Midbrain (tissue), 1 donor: ENCODE measurements at places on chromosomes 13 and 19.

GRCh38 chr13:59458908-59459579 lies 704.7 kb downstream of the DIAPH3 start:
- peak; percentile 4 for DNase-seq

GRCh38 chr19:54152878-54153524 lies 6.5 kb downstream of the LENG1 start:
- DNase-seq = no peak

GRCh38 chr13:95098916-95099315 lies 202.3 kb downstream of the ABCC4 start:
- DNase-seq = no peak

DNA sequence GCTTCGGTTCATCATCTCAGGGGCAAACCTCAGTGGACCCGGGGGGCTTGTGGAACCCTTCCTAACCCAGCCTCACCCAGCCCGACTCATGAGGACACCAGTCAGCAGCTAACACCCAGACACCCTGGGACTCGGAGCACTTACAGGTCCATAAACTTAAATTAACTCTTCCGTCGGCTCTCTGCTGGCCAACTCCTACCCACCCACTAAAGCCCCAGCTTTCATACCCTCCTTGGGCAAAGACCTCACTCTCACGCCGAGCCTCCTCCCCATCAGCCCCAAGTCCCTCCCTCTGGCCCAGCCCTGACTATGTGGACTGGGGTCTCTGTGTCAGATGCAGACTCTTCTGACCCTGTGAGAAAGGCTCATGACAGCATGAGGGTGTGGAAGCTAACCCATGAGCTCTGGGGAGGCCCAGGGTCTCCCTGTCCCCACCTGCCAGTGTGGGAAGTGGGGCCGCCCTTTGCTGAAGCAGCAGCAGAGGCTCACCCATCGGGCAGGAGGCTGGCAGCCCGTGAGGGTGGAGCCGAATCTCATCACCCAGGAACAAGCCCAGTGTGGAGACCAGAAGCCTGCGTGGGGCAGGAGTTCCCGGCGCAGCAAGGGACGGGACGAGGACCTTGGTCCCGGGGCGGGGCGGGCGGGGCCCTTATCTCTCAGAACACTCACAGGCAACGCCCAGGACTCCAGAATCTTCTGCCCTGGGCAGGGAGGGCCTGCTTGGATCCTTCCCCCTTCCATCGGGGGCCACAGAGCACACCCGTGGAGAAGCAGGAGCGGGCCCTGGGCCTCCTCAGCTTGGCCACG lies 19.8 kb downstream of the TCF3 start:
- DNase-seq = no peak

DNA sequence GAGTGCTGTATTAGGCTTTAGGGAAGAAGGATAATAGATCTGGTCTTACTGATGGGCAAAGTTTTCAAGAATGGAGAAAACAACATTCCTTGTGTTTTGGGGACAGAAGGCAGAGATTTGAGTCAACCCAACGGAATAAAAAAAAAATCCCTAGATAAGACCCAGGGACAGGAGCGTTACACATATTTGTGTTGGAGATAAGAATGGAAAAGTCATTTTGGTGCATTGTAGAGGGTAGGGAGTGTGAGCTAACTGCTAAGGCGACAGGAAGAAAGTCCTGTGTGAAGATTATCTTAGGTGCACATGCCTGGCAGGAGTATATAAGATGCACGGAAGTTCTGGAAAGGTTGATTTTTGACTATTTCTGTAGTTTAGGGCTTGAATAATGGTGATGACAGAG lies 450.3 kb upstream of the ARGLU1 start:
- DNase-seq = no peak

GRCh38 chr13:20441879-20442278 lies 83.8 kb downstream of the CRYL1 start:
- DNase-seq = peak; percentile 34

DNA sequence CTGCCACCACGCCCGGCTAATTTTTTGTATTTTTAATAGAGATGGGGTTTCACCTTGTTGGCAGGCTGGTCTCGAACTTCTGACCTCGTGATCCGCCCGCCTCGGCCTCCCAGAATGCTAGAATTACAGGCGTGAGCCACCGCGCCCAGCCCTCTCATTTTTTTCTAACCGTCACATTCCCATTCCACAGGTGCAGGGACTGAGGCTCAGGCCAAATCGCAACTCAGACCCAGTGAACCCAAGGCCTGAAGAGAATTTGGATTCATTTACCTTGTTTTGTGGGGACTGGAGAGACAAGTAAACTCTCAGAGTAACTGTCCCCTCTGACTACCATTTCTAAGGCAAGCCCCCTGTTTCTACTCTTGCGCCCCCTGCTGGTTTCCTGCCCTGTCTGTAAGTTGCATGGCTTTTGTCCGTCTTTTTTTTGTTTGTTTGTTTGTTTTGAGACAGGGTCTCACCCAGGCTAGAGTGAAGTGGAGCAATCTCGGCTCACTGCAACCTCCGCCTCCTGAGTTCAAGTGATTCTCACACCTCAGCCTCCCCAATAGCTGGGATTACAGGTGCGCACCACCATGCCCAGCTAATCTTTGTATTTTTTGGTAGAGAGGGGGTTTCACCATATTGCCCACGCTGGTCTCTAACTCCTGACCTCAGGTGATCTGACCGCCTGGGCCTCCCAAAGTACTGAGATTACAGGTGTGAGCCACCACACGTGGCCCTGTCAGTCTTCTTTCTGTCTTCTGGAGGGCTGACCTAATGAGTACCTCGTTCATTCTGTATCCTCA lies 2.3 kb upstream of the STRN4 start:
- DNase-seq = no peak

- no peak for DNase-seq
These were observed 90.2 kb upstream of the CSNK1A1L start for GRCh38 chr13:37195621-37196020.

DNA sequence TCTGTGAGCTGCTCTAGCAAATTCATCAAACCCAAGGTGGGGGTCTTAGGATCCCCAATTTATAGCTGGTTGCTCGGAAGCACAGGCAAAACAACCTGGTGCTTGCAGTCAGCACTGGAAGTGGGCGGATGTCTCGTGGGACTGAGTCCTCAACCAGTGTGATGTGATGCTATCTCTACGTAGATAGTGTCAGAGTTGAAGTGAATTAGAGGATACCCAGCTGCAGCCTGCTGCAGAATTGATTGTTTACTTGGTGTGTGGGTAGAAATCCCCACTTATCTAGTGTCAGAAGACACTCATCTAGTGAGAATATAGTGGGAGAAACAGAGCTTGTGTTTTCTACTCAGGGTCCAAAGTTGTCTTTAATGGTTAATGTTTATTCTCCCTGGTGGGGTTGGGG lies 63.3 kb downstream of the CBY2 start:
- no peak for DNase-seq

GRCh38 chr19:2805261-2805900 lies 14.3 kb upstream of the ZNF554 start:
- DNase-seq = no peak

- DNase-seq = no peak
These were observed 15.3 kb upstream of the ARHGEF18 start for GRCh38 chr19:7333198-7334118.

DNA sequence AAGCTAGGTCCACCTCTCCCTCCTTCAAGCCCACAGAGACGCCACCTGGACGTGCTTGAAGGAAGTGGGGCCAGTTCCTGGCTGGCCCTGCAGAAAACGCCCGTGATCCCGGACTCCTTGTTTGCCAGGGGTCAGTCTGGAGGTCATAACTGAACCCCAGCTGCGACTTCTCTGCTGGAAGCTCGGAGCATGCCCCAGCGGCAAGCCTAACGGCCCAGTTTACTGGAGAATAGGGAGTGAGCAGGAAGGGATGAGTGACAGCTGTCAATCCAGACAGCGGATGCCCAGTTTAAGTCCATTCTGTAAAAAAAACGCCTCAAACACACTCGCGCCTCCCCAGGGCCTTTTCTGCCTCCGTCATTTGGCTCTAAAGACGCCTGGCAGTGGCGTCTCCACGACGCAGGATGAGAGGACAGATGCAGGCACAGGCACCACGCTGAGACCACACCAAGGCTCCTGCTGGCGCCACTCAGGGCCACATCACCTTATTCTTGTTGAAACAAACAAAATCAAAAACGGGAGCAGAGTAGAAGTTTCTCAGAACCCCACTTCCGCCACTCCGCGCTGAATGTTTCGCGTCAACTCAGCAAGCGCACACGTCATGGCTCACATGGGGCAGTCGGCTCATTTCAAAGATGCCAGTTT lies 57.6 kb downstream of the RASA3 start:
- no peak for DNase-seq

DNA sequence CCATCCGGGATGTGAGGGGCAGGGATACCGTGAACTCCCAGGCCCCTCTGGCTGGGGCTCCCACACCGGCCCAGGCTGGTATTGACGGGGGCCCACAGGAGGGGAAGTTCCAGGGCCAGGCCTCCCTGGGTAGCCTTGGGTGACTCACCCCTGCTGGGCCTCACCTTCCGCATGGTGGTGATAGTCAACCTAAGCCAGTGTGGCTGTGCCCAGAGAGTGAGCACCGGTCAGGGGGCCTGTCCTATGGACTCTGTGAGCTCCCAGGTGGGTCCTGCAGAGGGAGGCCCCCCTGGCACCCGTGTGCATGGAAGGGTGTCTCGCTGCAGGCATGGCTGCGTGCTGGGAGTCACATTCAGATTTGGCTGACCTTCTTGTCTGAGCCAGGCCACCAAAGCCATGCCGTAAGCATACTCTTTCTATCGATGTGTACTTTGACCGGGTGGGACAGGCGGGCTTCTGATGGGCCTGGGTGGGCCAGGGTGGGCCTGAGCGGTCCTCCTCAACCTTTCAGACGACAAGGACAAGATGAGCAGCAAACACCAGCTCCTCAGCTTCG lies 27.6 kb downstream of the DHX34 start:
- no peak for DNase-seq

GRCh38 chr19:16445238-16446107 lies 26.3 kb downstream of the EPS15L1 start:
- DNase-seq = no peak

DNA sequence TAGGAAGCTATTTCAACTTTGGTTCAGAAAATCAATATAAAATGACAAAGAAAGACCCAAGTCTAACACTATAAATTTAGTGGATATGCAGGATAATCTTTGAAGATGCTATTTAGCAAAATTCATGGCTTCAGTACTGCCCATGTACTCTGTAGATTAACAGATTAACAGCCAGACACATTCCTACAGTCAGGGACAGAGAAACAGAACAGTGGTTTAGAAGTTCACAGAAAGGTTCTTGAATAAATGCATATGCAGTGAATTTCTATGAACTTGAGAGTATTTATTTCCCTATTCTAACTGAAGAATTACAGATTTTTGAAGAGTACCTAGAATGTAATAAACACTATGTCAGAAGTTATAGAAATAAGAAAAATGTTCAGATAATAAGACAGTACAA lies 222.8 kb downstream of the KLF12 start:
- no peak for DNase-seq

DNA sequence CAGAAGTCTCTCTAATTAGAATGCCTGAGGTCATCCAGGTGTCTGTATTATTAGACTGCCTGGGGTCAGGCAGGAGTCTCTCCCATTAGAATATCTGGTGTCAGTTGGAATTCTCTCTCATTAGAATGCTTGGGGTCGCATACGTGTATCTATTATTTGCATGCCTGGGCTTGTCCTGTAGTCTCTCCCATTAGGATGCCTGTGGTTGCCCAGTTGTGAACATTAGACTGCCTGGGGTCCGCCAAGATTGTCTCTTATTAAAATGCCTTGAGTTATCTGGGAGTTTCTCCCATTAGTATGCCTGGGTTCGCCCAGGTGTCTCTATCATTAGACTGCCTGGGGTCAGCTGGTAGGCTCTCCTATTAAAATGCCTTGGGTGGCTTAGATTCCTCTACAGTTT lies 1494.7 kb downstream of the UQCRFS1 start:
- no peak for DNase-seq

- DNase-seq = no peak
These were observed 44.9 kb upstream of the NBEA start for GRCh38 chr13:34897220-34897619.

DNA sequence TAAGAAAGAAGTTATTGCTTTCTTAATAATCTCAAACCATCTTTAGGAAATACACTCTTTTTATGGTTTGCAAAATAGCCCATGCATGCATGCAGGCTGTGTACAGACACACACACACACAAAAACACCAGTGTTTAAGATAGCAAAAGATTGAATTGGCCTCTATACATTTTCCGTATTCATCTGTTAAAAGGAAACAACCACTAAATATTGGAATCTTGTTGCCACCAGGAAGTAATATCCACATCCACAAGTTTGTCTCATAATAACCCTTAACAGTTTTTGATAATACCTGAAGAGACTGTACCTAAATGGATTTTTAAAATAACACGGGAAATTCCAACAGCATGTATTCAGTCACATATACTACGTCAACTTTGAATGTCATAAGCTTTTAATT lies 7.3 kb upstream of the MAB21L1 start:
- no peak for DNase-seq

DNA sequence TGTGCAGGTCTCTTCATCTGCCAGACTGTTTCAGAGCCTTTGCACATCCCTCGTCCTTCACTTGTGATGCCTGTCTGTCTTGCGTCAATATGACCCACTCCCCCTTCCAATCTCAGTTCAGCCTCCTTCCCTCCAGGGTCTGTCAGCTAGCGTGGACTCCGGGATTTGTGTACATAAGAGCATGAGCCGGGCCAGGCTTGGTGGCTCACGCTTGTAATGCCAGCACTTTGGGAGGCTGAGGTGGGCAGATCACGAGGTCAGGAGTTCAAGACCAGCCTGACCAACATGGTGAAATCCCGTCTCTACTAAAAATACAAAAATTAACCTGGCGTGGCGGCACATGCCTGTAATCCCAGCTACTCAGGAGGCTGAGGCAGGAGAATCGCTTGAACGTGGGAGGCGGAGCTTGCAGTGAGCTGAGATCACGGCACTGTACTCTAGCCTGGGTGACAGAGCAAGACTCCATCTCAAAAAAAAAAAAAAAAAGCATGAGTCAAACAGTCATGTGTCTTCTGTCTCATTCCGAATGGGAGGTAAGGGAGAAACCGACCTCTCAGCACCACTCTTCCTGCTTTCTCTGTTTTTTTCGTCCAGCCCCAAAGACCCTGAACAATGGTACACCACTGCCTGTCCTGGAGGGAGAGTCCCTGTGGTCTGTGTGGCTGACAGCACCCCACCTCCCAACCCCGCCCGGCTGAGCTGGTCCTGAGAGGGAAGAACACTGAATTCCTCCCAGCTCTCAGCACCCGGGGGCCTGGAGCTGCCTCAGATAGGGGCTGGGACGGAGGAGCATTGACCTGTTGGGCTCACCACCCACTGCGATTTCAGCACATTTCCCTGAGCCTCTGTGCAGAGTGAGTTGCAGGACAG lies 2.4 kb upstream of the SIGLEC9 start:
- no peak for DNase-seq

- no peak for DNase-seq
These were observed 15.7 kb downstream of the CIC start for GRCh38 chr19:42284591-42285341.

- DNase-seq = no peak
These were observed 61.7 kb downstream of the ZNF44 start for GRCh38 chr19:12232961-12233360.

- no peak for DNase-seq
These were observed 2.0 kb downstream of the CAMSAP3 start for GRCh38 chr19:7597689-7598088.

- no peak for DNase-seq
These were observed 9.7 kb upstream of the GIPC1 start for GRCh38 chr19:14505488-14506239.
